ENCODE measurements at places on chromosomes 7 and 10.

DNA sequence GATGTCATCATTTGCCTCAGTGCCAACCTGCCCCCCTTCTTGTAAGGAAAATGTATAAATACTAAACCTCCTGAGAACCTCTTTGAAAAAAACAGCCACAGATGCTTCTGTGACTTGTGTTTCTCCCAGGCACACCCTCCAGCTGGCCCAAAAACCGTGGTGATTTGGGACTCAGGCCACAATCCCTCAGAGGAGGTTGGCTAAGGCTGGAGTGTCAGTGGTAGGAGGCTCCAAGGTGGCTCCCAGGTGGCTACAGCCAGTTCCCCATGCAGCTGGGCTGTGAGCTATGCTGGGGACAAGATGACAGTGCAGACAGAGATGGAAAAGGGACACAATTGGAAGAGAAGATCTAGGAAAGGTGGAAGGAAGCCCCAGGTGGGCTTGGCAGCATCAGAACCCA, 104.7 kb downstream of the CPXM2 start:
- no peak for DNase-seq

DNA sequence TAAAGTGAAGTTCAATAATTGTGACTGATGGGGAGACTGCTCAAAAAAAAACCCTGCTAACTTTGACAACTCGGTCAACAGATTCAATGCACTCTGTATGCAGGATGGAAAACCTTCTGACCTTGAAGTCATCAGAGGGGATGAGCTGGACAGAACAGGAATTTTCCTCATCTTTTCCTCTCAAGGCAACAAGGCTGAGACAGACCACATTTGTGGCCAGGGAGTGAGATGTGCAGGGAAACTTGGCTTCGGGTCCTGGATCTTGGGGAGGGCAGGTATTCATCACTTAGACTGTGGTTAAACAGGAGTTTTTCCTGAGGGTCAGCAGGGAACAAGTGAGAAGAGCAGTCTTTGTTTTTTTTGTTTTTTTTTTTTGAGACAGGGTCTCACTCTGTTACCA, 100.6 kb downstream of the BAMBI start:
- H3K4me3 ChIP-seq = no peak overlapping the region
- no peaks in the 10 kb centered on the region for H3K27me3 ChIP-seq
- H3K4me1 ChIP-seq = no peaks in the 10 kb centered on the region
- H3K27ac ChIP-seq = no peak overlapping the region
- H3K36me3 ChIP-seq = no peaks in the 10 kb centered on the region

GRCh38 chr7:79624336-79624735, 170.9 kb upstream of the MAGI2 start:
- no peak for DNase-seq
- no peak overlapping the region for H3K4me3 ChIP-seq
- no peak overlapping the region for H3K27ac ChIP-seq
- H3K4me1 ChIP-seq = no peaks in the 10 kb centered on the region

GRCh38 chr10:70691611-70692010, 19.3 kb downstream of the ADAMTS14 start:
- no peaks in the 10 kb centered on the region for H3K36me3 ChIP-seq
- no peak overlapping the region for H3K4me3 ChIP-seq
- no peak for DNase-seq
- no peaks in the 10 kb centered on the region for H3K27me3 ChIP-seq

DNA sequence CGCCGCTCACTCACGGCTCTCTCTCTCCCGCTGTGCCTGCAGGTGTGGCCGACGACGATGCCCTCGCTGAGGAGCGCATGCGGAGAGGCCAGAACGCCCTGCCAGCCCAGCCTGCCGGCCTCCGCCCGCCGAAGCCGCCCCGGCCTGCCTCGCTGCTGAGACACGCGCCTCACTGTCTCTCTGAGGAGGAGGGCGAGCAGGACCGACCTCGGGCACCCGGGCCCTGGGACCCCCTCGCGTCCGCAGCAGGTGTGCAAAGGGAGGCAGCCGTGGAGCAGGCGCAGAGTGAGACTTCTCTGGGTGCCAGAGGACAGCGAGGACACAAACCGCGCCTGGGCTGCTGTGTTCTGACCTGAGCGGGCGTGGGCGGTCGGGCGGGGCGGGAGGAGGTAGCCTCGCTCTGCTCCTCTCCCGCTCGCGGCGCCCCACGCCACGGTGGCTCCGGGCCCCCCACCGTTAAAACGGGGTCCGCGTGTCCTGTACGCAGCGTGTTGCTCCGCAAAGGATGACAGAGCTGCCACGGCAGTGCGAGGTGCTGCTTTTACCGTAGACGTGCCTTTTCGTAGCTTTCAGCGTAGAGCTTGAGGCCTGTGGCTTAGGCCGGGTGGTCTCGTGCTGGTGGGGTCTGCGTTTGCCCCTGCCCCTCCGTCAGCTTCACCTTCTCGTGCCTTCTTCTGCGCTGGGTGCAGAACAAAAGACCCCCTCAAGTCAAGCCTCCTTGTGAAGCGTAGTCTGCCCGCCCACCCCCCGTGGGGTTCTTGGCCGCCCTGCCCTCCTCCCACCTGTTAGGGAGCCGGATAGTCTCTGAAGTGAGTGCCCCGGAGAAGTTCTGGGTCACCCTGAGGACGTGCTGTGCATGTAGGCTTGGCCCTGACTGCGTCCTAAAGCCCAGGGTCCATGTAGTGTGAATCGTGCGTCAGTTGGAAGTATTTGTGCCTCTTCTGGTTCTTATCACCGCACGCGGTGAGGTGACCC, 73.2 kb downstream of the DNAJB6 start:
- H3K4me3 ChIP-seq = no peak overlapping the region
- no peaks in the 10 kb centered on the region for H3K36me3 ChIP-seq
- H3K4me1 ChIP-seq = no peaks in the 10 kb centered on the region
- H3K27me3 ChIP-seq = no peaks in the 10 kb centered on the region
- DNase-seq = no peak
- no peak overlapping the region for H3K27ac ChIP-seq

DNA sequence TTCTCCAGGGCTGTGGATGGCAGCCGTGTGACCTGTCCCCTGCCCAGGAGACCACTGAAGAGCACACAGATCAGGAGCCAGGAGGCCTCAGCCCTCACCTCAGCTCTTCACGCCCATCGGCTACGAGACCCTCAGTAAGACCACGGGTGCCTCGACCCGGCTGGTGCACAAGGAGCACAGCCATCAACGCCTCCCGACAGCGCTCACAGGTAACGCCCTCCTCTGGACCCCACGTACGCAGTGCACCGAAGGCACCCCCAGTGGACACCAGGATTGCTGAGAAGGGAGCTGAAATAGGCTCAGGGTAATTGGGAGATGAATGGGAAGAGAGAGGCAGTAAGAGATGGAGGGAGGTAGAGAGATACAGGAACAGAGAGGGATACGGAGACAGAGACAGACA, 291.3 kb downstream of the WDR37 start:
- H3K4me3 ChIP-seq = no peak overlapping the region
- H3K27ac ChIP-seq = no peak overlapping the region
- DNase-seq = no peak
- H3K36me3 ChIP-seq = no peaks in the 10 kb centered on the region
- no peaks in the 10 kb centered on the region for H3K27me3 ChIP-seq

GRCh38 chr7:31066516-31067130, 14.5 kb downstream of the ADCYAP1R1 start:
- H3K27me3 ChIP-seq = no peaks in the 10 kb centered on the region
- no peak for DNase-seq
- no peaks in the 10 kb centered on the region for H3K4me1 ChIP-seq
- H3K36me3 ChIP-seq = no peaks in the 10 kb centered on the region

DNA sequence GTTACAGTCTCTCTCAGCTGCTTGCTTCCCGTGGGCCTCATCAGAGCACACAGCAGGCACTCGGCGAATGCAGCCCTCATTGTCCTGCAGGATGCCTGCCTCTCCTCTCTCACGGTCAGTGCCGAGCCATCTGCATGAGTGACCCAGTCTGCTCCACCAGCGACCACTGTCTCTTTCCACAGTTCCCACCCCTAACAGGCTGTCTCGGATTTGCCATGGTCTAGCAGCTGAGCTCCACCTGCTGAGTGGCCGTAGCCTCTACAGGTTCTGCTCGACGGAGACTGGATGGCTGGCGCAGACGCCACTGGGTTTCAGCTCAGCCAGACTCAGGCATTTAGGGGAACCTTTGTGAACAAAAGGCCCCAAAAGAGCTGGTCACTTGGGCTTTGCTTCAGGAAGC, 209.4 kb upstream of the FOXK1 start:
- H3K4me3 ChIP-seq = no peak overlapping the region
- no peak for DNase-seq
- no peaks in the 10 kb centered on the region for H3K4me1 ChIP-seq
- no peak overlapping the region for H3K27ac ChIP-seq
- H3K36me3 ChIP-seq = no peaks in the 10 kb centered on the region
- H3K27me3 ChIP-seq = no peaks in the 10 kb centered on the region

- H3K4me3 ChIP-seq = peak overlapping the region; percentile 1
- no peaks in the 10 kb centered on the region for H3K4me1 ChIP-seq
- no peak for DNase-seq
Measured at GRCh38 chr7:128909625-128910568, 612 bp downstream of the KCP start.

DNA sequence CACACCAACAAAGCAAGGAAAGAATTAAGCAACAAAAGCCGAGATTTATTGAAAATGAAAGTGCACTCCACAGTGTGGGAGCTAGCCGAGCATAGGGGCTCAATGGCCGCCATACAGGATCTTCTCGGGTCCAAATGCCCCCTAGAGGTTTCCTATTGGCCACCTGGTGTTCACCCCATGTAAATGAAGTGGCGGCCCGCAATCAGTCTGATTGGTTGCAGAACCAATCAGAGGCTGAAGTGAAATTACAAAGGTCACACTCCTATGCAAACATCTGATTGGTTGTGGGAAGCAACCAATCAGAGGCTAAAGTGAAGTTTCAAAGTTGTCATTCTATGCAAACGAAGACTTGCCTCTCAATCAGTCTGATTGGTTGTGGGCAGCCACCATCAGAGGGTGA, 61.8 kb upstream of the SLC35B4 start:
- no peak overlapping the region for H3K4me3 ChIP-seq
- no peak overlapping the region for H3K27ac ChIP-seq
- no peaks in the 10 kb centered on the region for H3K27me3 ChIP-seq

DNA sequence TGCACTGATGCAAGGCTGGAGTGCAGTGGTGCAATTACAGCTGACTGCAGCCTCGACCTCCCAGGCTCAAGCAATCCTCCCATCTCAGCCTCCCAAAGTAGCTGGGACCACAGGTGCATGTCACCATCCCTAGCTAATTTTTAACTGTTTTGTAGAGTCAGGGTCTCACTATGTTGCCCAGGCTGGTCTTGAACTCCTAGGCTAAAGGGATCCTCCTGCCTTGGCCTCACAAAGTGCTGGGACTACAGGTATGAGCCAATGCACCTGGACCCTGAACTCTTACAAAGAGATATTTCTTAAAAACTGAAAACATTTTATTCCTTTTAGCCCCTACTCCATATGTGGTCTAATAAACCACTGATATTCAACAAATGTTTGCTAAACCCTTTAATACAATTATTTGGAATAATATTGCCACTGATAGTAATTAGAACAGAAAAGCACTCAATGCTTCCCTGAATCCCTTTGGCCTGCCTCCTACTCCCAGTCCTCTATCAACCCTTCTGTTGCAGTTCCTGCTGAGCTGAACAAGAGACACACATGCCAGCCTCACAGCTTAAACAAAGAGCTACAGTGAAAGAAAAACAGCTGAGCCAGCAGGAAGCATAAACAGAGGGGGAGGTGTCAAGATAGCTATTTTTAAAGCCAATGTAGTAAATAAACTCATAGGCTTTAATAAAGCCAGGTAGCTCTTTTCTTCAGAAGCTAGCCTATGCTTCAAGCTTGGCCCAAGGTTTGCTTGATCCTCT, 7.0 kb upstream of the GNAI1 start:
- no peak for DNase-seq
- no peak overlapping the region for H3K27ac ChIP-seq
- H3K36me3 ChIP-seq = no peaks in the 10 kb centered on the region
- H3K27me3 ChIP-seq = no peaks in the 10 kb centered on the region
- no peaks in the 10 kb centered on the region for H3K4me1 ChIP-seq

- H3K27me3 ChIP-seq = peaks cover 12% of the 10 kb centered on the region
- H3K36me3 ChIP-seq = no peaks in the 10 kb centered on the region
- no peak within 1 kb of the TSS for H3K27ac ChIP-seq
- peaks cover 8% of the 10 kb centered on the region for H3K4me1 ChIP-seq
- H3K4me3 ChIP-seq = no peak within 1 kb of the TSS
- no peak for DNase-seq
Measured at GRCh38 chr7:132575982-132576720, at the start of gene PLXNA4. PLXNA4 (minus strand) TSS chr7:132576470; CDS start chr7:132508693, 67,777 bp downstream.

DNA sequence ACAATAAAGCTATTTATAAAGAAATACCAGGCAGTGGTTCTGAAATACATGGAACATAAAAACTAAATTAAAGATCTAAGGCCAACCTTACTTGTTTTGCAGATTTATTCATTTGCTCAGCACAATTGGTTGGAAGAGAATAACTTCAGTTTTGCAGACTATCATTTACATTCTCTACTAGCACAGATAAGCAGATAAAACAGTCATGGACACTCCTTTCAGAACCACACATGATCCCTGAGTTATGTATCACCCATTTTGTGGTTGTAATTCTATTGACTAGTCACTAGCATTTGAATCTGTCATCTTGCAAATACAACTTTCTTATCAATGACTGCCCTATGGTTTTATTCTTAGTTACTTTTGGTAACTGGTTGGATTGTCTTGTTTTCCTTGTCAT, 45.1 kb downstream of the PRKAR2B start:
- peaks cover 4% of the 10 kb centered on the region for H3K27me3 ChIP-seq
- no peaks in the 10 kb centered on the region for H3K4me1 ChIP-seq
- no peaks in the 10 kb centered on the region for H3K36me3 ChIP-seq
- no peak for DNase-seq
- no peak overlapping the region for H3K27ac ChIP-seq

DNA sequence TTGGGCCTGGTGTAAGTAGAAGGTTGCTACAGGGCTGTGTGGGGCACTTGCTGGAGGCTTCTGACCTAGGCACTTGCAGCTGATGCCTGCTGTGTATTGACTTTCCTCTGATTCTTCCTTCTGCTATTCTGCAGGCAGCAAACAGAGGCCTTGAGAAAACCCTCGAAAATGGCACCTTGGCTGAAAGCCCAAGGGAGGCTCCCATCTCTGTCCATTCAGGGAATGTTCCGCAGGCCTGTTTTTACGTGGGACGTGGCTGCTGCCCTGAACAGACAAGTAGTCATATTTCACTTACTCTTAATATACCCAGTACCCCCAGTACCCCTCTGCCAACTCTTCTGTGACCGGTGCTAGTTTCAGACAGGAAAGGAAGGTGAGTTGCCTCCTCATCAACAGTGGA, 664.7 kb downstream of the INHBA start:
- no peaks in the 10 kb centered on the region for H3K4me1 ChIP-seq
- no peak overlapping the region for H3K27ac ChIP-seq
- no peak for DNase-seq

DNA sequence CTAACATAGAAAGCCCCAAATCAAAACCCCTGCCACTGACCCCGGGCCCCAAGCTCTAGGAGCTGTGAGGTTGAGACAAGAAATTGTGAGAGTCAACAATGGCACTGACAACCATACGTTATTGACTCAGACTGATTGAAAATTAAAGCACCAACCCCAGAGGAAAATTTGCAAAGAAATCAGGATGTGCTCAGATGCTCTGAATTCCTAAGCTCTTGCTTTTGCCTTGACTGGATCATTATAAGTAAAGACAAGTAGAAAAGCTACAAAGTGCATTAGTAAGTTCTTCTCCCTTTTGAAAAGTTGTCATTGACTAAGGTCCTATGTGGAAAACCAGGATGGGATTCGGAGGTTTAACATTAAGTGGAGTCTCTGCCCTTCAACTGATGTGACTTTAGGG, 130.2 kb downstream of the SAMD9 start:
- no peak overlapping the region for H3K4me3 ChIP-seq
- H3K27me3 ChIP-seq = no peaks in the 10 kb centered on the region
- no peak for DNase-seq
- H3K27ac ChIP-seq = no peak overlapping the region
- H3K36me3 ChIP-seq = no peaks in the 10 kb centered on the region

- H3K36me3 ChIP-seq = no peaks in the 10 kb centered on the region
- H3K27me3 ChIP-seq = no peaks in the 10 kb centered on the region
- H3K4me3 ChIP-seq = no peak overlapping the region
Measured at GRCh38 chr10:114519306-114519669, 115.0 kb upstream of the AFAP1L2 start.

All from pancreas (tissue), 10 donors.